ENCODE measurements at places on chromosomes 5 and 9.

GRCh38 chr5:145341842-145342241 is 493.3 kb downstream of the PRELID2 start:
- DNase-seq, result no peak

DNA sequence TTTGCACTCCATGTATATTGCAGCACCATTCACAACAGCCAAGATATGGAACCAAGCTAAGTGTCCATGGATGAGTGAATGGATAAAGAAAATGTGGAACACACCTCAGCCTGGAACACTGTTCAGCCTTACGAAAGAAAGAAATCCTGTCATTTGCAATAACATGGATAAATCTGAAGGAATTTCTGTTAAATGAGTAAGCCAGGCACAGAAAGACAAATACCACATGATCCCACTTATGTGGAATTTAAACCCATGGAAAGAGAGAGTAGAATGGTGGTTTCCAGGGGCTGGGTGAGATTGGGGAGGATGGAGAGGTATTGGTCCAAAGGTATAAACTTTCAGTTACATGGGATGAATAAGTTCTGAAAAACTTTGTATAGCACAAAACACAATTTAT is 228.9 kb upstream of the CD180 start:
- DNase-seq, result no peak

DNA sequence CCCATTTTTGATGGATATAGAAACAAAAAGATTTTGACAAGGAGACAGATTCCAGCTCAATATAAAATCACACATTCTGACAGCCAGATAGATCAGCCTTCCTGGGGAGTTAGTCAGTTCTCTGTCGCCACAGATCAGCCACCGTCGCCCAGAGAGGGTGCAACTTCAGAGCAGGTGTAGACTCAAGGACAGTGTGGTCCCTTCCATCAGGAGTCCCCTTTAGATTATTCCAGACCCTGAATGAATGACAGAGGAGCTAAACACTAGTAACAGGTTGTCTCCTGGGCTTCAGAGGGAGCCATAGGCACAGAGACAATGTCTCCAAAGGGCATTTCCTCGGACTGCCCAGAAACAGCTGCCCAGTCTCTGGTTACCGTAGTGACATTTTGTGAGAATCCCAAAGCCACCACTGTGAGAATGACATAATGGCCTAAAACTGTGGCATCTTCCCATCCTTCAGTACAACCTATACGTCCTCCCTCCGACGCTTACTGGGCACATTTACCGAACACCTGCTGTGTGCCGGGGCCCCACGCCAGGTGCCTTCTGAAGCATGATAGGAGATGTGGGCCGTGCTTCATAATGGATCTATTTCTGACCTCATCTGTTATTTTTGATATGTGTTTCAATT is 47.4 kb upstream of the SLC2A8 start:
- DNase-seq, result no peak

DNA sequence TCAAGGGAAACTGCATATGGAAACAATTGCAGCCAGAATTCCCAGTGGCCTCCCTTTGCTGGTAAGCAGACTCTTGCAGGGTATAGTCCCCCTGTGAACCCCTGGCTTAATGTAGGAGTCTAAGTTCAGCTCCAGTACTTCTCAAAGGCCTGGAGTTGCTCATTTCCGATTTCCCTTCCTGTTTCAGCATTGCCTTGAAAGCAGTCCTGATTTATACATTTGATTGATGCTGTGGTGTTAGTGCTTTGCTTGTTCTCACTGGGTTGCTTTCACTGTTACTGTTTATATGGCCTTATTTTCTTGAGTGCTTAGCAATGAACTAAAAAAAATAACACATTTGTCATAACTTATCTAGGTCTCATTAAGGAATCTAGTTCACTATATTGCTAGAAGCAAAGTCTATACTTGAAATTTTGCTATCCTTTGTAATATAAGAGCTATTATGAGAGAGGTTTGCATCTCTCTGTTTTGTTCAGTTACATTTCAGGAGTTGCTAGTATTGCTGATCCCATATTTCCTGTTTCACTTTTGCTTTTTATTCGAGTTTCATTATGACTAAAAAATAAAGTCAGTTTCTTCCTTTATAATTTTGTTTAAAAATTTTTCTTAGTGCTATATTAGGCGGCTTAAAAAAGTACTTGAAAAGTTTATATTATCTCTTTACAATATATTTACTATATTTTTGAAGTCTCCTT is 122.4 kb upstream of the NMUR2 start:
- no peak for DNase-seq

GRCh38 chr9:71620746-71621145 is 147.6 kb downstream of the CEMIP2 start:
- DNase-seq, result no peak

DNA sequence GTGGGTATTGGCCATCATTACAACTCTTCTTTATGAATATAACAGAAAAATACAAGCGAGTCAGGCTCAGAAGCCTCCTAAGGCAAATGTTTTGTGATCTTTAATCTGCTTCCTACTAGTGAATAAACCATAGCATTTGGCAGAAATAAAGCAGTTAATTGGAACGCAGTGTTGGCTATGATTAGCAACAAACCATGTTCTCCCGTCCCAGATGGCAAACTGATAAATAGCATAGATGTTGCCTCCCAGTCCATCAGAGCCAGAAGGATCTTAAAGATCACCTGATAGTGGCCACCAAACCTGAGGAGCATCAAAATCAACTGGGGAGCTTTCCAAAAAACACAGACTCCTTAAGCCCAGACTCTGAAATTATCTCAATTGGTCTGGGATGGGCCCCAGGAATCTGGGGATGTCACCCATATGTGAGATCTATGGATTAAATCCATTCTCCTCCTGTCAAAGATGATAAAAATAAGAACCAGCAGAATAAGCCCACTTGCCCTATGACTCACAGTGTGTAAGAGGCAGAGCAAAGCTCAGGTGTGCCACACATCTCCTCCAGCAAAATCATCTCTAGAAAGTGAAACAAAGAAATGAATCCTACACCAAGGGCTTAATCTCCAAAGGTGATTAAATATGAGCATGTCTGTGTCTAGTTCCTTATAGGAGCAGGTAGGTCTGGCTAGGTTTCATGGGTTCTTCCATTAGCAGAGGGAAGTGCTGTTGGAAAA is 50.3 kb downstream of the APBA1 start:
- no peak for DNase-seq

DNA sequence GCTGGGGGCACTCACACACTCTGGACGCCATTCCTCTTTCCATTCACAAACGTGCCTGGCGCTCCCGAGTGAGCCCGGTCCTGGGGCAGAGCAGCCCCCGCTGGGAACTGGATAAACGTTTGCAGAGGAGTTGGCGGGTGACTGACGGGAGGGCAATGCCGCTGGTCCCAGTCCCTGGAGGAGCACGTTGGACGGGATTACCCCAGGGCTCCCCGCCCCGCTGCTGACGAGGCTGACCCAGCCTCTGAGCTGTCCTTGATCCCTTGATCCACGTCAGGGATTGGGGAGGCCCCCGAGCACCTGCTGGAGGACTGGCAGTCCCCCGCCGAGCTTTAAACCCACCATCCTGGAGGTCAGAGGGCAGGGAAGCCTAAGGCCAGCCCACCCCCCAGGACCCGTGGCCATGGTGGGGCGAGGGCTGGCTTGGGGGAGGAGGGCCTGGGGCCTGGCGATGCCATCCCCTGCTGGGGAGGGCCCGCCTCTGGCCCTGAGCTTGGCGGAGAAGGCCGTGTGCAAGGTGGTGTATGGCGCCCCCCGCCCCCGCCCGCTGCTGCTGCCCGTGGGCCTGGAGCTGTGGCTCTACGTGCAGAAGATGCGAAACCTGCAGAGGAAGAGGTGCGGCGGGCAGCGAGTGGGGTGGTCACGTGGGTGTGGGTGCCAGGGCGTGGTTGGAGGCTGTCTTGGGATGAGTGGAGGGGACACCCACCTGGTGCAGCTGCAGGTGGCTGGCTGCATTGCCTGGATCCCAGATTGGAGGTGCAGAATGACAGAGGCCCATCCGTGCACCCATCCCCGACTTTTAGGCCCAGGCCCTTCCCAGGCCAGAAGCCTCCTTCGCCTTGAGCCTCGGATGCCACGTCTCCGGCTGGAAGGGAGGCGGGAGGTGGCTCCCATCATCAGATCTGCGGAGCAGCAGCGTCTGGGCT is 4.5 kb downstream of the GPSM1 start:
- DNase-seq, result no peak

DNA sequence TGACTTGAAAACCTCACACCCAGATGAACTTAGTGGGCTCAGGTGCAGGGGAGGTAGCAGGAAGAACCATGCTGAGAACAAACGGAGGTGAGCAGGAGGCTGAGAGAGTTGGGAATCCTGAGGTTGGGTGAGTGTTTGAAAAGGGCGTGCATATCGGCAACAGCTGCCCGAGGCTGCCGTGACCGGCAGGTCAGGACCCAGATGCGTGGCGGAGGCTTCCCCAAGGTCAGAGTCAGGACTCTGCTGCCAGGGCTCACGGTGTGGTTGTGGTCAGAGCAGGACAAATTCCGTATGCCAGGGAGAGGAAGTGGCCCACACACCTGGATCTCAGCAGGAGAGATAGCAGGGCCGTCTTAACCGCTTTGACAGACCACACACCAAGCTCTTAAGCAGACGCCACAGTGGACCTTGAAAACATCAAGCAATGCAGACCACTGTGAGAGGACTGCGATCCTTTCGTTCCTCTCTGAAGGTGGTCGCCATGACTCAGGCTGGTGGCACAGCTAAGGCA is 43.1 kb downstream of the ADAMTS16 start:
- no peak for DNase-seq

DNA sequence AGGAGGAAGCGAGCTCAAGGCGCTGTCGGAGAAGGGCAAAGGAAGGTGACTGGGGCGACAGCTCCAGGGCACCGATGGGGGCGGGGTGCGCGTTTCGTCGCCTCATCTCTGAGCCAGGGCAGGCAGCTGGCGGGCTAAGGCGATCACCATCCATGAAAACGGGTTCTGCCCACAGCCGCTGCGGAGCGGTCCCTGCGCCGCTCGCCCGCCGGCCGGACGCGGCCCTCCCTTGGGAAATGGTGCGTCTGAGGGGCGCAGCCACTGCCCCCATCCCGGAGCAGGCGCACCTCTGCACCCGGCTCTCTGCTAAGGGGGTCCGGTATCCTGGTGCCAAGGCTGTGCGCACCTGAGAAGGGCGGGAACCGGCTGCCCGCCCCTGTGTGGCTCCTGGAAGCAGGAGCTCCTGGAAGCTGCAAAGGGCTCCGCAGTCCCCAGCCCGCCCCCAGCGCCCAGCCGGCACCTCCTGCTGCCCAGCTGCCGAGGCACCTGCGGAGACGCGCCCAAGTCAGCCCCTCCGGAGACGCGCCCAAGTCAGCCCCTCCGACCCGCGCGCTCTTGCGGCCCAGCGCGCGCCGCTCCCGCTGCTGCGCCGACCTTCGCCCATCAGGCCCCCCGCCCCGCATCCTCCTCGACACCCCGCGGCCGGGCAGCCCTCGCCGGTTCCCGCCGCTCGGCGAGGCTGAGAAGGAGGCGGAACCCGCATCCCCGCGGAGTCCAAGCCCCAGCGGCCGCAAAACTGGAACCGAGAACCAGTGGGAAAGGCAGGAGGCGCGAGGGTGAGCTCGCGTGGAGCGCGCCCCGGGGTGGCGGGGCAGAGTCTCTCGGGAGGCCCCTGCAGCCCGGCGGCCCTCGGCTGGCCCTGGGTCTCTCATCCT is 757 bp downstream of the ANKRD34B start:
- no peak for DNase-seq

DNA sequence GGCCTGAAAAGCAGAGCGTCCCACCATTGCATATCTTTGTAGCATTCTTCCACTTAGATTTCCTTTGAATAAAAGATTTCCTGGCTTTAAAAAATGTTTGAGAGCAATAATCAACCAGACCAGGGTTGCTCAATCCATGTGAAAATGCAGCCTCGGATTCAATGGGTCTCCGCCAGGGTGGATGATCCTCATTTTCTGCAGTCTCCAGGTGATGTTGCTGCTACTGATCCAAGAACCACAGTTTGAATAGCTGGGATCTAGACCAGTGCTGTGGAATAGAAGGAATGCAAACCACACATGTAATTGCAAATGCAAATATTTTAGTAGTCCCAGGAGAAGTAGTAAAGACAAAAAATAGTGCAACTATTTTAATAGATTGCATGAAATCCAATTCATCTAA is 317.6 kb downstream of the IRX1 start:
- DNase-seq, result peak; percentile 30

DNA sequence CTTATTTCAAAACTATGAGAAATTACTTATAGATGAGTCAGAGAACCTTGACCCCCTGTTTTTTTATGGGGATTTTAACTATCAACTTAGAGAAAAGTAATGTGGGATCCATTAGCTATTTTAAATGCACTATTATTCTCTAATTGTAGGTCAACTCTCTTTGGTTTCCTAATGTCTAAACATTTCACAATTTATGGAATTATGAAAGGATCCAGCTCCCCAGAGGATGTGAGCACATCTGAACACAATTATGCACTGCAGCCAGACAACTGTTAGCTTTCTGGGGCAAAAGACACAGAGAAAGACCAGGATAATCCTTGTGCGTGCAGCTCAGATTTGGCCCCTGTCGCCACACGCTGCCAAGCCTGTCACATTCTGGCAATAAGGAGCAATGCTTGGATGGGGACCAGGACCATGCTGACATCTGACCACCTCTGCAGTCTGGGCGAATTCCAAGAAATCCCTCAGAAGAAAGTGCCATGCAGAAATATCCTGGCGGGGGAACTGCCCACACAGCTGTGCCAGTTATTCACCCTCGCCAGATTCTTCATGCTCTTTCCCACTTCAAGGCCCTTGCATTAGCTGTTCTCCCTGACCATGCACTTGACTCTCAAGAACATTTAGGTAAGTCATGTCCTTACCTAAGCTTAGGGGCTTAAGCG is 22.2 kb upstream of the CMBL start:
- DNase-seq, result peak; percentile 95

DNA sequence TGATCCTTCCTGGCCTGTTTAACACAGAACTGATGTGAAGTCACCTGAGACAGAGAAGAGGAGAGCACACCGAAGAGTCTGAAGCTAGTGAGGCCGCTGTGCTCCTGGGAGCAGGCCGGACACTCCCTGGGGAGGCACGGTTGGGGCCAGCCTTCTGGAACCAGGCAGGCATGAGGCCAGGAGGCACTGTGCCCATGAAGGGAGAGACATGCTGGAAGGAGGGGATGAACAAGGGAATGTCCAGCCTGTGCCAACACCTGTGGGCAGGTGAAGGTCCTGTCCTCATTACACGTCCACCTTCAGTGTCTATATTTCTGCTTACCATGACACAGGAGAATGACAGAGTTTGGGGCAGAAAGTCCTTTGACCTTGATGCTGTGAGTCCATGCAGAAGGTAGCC is 183.8 kb upstream of the S1PR3 start:
- DNase-seq, result no peak

GRCh38 chr9:111052791-111053190 is 14.5 kb upstream of the LPAR1 start:
- no peak for DNase-seq

DNA sequence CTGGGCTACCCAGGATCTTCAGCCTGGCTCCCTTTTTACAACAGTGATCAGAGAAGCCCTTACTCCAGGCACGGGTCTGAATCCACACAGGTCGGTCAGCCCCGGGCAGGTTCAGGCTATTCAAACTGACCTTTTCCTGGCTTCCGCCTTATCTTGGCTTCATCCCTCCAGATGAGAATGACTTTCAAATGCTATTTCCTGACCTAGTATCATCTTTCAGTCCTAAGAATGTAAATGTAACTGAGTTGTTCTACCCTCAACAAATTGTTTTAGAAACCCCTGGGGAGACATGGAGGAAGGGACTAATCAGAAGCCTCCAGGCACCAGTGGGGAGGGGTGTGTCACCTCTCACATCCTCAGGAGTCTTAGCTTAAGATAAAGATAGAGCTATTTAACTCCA is 213.2 kb downstream of the EPB41L4A start:
- DNase-seq, result no peak

- no peak for DNase-seq
Measured at GRCh38 chr5:159658266-159658925, 257.9 kb upstream of the ADRA1B start.

- no peak for DNase-seq
Measured at GRCh38 chr9:126001581-126002225, 254.5 kb downstream of the PBX3 start.

Measured in fibroblast of skin of left quadriceps (primary cell).